ENCODE measurements at places on chromosomes 12 and 14.

DNA sequence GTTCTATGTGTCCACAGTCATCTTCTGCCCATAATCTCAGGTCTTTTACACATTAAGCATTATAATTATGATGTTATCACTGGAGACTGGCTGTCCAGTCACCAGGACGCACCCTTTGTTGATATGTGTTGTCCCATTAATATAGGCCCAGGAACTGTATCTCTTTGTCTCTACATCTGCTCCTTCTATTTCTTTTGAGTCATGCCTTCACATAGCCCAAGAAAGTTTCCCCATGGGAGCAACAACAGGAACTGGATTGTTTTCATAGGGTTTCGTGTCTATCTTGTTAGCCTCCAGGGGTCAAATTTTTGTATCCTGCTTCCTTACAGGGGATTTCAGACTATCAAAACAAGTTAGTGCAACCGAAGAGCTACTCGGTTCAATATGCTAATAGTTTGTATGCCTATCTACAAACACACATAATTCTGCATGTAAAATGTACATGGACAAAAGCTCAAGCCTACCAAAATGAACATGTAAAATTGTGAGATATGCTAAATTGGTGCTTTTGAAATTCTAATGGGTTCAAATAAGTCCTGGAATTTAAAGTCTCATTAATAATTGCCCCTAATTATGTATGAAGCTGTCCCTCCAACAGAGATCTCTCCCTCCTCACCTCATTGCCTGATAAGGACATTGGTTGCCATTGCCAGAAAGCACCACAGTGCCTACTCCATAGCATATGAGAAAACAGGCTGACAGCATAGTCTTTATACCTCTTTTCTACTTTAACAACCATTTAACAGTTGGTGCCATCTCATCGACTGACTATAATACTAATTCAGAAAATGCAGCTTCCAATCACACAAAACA lies 99.8 kb upstream of the DIO2 start:
- DNase-seq, result no peak

DNA sequence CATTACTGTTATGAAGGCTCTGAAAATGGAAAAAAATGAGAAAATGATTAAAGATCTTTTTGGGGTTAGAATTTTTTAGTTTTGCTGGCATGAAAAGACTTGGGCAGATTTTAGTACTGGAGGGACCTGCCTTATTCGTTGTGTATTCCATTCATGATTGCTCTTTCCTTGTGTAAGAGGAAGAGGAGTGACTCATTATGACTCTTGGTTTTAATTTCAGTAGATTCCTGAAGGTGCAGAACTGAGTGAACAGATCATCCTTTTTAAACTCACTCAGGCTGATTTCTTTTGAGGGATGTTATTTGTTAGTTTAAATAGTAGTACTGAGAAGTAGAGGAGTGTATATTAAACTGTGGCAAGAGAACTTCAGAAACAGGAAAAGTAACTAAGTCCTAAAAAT lies 41.6 kb downstream of the AKAP6 start:
- DNase-seq, result peak; percentile 18

DNA sequence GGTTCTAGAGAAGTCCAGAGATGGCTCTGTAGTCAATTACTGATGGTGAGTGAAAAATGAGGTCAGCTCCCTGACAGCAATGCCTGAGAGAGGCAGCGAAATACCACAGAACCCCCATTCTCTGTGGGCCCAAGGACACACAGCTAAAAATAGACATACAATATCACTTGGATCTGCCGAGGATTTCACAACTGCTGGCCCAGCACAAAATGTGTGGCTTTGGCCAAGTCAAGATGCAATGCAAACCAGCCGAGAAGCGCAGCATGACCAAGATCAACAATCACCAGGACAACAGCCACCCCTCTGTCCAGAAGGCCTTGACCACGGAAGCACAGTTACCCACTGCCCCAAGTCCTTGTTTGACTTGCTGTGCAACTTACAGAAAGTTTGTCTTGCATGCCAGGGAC lies 52.2 kb downstream of the CKAP4 start:
- DNase-seq, result no peak

DNA sequence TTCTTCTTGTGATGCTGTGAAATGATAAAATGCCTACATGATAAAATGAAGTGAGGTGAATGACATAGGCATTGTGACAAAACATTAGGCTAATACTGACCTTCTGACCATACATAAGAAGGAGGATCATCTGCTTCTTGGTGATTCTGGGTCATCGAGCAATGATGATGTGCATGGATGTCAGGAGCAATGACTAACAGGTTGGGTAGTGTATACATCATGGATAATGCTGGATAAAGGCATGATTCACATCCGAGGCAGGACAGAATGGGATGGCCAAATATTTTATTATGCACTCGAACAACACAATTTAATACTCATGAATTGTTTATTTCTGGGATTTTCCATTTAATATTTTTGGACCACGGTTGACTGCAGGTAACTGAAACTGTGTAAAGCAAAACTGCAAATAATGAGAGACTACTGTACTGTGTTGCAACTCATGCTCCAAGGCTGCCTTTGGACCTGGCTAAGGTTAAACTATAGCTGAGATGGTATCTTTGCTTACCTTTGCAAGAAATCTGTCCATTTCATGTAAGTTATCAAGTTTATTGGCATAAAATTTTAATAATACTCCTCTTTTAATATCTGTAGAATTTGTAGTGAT lies 7.6 kb upstream of the SLC25A21 start:
- no peak for DNase-seq

- no peak for DNase-seq
These were observed 517.6 kb upstream of the TMEM132C start for GRCh38 chr12:127749416-127749815.

DNA sequence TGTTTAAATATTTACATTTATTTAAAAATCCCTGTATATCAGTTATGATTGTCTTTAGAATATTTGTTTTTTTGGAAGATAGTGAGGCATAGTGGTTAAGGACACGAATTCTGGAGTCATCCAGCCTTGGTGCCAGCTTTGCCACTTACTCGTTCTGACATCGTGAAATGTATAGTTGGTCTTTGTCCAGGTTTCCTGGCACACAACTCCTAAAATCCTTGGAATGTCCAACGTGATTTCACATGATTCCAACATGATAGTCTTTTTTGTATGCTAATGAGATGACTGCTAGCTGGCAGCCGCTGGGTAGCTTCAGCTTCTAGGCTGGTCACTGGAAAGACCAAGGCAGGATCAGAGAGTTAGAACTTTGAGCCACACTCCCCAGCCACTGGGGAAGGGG lies 64.8 kb downstream of the PRICKLE1 start:
- DNase-seq, result no peak

DNA sequence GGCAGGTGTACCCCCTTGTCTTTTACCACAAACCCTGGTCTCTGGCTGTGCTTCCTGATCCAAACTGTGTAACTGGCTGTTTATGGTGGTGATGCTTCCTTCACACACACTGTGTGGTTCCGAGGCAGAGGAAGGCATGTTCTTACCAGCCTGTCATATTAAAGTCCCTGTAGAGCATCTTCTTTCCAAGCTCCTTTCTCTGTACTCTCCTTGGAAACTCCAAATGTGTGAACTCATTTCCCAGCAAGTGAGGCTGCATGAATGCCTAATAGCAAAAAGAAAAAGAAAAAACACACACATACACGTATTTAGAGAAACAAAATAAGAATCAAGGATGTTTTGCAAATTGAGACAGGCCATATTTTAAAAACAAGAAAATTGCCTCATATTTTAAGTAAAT lies 214.9 kb downstream of the PPM1H start:
- no peak for DNase-seq

GRCh38 chr14:75479770-75480600 lies 42.3 kb upstream of the BATF start:
- no peak for DNase-seq

DNA sequence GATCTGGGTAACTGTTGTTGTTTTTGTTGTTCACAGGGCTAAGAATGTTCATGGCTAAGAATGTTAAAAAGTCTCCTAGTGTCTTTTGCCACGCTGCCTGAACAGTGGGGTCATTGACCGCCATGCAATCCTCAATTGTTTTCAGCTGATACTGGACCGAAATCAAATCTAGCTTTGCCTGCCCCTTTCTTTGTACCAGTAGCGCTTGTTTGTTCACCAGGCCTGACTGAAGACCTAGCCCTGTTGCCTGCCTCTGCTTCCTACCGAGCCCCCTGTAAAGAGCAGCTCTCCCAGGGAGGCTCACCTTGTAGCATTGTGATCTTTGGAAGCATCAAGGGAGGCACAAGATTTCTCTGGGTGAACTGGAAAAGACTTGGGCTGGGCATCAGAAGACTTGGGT lies 6.7 kb downstream of the PSEN1 start:
- DNase-seq, result no peak

DNA sequence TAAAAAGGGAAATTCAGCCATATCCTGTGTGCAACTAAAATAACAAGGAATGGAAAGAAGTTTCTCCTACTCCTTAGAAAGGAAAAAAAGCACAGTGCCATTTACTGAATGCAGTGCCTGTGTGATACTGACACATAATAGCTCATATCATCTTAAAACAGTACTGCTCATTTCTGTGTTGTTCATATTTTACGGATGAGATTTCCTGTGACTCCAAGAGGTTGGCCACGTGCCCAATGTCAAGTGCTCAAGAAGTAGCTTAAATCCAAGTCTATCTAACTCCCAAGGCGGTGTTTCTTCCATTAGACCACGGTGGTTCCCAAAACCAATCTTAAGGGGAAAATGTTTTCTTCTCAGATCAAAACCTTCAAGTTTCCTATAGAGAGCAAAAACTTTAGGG lies 20.0 kb downstream of the MAP3K9 start:
- no peak for DNase-seq

Data from glomerular endothelial cell (primary cell).